NCI-H226 (cell line): ENCODE measurements at places on chromosomes 16 and 17.
A peak's percentile ranks its signal among the peaks of the same experiment; 100 is the strongest.

DNA sequence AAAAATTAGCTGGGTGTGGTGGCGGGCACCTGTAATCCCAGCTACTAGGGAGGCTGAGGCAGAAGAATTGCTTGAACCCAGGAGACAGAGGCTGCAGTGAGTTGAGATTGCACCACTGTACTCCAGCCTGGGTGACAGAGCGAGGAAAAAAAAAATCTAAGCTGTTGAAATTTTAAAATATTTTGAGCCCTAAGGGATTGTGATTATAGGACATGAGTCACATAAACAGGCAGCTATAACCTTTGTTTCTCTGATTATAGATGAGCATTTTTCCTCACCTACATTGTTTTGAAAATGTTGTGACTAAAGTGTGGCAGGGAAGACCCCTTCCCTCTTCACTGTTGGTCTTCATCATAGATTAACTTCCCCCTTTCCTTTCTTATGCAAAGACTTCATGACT lies 135.5 kb downstream of the MGAT5B start:
- no peak for DNase-seq

GRCh38 chr16:63080746-63081145 lies 1044.5 kb upstream of the CDH8 start:
- peak; percentile 72 for DNase-seq

DNA sequence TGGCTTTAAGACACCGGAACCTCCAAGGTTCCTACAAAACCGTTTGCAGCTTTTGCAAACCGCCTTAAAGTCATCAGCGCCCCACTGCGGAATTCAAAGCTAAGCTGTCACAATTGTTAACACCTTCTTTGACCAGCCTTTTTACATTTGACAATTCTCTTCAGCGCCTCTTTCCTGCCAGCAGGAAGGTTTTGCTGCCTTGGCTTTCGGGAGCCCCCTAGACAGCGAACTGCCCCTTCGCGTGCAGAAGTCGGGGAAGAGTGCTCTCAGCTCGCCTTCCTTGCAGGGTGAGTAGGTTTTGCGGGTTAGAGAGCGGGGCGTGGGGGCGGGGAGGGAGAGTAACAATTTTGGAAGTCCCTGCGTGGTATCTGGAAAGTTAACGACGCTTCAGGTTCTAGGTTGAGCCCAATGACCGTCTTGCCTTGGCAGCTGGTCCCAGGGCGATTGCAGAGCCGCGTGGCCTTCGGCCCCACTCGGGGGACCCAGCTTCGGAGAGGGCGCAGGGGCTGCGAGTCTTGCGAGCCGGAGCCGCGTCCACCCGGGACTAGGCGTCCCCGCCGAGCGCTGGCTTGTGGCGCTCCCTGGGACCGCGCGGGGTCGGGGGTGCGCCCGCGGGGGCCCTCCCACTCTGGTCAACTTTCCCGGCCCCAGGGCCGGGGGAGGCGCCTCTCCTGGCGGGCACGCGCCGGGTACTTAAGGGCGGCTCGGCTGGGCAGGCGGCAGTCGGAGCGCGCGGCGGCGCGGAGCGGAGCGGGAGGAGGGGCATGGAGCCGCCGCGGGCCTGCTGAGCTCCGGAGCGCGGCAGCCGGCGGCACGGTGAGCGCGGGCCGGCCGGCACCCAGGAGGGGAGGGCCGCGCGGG lies at the start of gene HAS3:
HAS3 (plus strand) TSS at position 153 of the 861 bp plus-strand sequence. CDS start 3,743 bp downstream, outside the sequence.
- peak; percentile 64 for DNase-seq

GRCh38 chr16:1647856-1648255 lies 30.2 kb upstream of the JPT2 start:
- DNase-seq: no peak

DNA sequence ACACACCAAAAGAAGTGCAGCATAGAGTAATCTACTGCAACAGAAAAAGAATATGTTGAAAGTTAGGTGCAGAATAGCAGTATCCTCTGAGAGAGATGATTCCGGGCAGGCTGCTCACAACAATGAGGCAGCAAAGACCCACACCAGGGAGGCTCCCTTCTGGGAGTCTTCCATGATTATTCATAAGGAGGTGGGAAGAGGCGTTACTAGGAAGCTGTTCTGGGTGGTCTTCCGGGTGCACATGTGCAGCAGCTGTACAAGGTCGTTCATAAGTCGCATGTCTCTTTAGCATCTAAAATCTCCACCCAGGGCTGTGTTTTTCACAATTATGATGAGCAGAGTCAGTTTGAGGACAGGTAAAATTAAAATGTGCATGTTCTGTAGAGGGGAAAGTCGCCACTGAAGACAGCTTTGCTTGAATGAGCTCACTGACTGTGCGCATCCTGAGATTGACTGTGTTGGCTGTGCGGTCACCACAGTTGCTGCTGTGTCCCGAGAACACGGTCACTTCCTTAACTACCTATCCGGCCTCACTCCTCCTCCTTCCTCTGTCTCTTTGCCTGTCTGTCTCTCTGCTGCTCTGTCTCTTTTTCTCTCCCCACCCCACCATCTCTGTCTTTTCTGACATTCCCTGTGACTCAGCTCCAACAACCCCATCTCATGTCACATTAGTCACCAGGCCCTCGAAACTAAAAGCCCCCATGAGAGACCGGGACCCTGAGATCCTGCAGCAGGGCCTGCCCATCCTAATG lies 125.5 kb upstream of the HSBP1 start:
- no peak for DNase-seq

DNA sequence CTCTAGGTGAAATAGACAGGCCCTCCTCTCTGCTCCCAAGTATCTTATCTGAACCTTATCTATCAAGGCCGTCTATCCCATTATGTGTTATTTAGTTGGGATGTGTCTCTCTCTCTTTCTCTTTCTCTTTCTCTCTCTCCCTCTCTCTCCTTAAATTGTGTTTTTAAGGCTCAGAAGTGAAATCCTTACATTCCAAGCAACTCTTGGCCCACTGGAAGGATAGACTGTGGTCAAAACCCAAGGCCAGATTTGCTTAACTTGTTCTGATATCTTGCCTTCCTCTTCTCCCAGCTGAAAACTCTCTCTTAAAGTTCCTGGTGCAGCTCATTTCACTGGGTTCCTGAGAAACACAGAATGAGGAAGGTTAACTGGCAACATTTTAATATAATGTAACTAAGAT lies 14.7 kb downstream of the CDRT4 start:
- no peak for DNase-seq

GRCh38 chr17:74172700-74173099 lies 30.8 kb upstream of the RPL38 start:
- no peak for DNase-seq

DNA sequence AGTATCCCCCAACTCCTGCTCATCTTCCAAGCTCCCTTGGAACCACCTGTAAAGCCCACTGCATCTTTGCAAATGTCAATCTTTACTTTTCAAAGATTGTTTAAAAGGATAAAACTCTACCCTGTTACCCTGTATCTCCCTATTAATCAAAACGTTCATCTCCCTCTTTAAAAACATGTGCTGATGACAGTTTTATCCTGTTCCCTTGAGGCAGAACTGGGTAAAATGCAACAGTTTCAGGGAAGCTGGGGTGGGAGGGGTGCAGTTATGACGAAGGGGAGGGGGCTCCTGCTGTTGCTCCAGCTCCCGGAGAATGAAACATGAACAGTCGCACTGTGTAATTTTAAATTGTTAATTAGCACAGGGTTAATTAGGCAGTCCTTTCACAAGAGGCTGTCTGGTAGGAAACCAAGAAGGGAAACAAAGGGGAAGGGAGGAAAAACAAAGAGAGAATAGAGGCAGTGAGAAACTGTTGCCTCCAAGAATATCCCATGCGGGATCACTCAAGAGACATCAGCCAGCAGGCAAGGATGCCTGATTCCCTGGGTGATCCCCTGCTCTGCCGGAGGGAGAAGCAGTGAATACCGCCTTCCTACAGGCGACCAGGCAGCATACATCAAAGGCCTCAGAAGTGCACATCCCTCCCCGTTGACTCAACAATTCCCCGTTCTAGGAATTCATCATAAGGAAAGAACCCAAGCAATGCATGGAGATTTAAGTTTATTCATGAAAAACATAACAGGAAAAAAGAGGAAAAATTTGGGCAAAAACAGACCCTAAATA lies 84.2 kb downstream of the ZFHX3 start:
- DNase-seq: no peak

- no peak for DNase-seq
Measured at GRCh38 chr16:67449739-67450138, 18.8 kb downstream of the HSD11B2 start.

DNA sequence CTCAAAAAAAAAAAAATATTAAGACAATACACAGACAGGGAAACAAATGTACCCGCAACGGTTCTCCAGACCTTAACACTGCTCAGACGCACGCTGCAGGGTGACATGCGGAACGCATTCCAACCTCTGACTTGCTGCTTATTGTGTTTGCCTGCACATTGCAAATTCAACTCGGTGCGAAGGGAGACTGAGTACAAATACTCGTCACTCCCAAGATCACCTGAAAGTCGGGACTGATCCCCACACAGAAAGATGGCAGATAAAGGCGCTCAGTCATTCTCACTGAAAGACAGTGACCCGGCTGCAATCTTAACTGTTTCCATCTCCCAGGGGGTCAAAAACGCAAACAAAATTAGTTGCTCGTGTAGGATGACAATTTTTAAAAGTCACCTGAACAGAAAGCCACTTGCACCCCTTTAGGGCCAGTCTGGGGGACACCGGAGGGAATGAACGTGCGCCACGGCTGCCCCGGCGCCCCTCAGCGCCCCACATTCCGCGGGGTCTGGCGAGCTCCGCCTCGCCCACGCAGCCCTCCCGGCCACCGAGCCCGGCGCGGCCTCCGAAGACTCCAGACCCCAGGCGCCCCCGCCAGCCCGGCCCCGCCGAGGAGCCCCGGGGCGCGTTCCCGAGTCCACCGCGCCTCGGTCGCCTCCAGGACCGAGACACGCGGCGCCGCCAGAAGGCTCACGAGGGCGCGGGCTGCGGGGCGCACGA lies 589 bp downstream of the CLCN7 start:
- no peak for DNase-seq

GRCh38 chr17:38857271-38857670 lies 3.8 kb upstream of the RPL23 start:
- no peak for DNase-seq

DNA sequence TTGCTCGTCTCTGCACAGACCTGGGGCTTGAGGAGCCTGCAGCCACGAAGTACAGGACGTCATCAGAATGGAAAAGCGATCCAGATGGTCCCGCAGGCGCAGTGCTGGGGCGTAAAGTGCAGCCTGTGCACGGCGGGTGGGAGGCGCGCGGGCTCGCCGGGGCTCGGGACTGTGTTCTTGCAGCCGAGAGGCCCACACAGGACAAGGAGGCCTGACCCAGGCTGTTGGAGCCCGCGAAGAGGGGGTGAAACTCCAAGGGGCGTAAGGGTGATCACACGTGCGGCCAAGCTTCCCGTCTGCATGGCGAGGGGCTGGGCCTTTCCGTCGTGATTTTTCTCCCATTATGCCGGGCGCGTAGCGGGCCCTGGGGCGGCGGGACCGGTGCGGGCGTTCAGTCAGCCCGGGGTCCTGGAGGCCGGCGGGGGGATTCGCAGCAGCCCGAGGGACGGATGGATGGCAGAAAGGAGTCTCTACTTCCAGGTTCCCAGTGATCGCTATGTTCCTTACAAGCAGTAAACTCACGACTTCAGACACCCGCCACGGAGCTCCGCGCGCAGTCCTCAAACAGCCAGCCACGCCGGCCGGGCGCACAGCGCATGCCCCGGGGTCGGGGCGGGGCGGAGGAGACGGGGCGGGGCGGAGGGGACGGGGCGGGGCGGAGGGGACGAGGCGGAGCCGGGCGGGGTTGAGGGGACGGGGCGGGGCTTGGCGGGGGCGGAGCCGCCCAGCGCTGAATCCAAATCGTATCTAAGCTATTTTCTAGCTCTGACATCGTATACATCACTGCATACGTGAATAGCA lies 141.0 kb upstream of the KCNJ18 start:
- DNase-seq: peak; percentile 59

- peak; percentile 66 for DNase-seq
Measured at GRCh38 chr17:62963296-62963695, 2.7 kb upstream of the TANC2 start.

- DNase-seq: no peak
Measured at GRCh38 chr16:52384378-52384777, 162.6 kb downstream of the TOX3 start.

- no peak for DNase-seq
Measured at GRCh38 chr16:66250686-66251431, 115.6 kb upstream of the CDH5 start.

DNA sequence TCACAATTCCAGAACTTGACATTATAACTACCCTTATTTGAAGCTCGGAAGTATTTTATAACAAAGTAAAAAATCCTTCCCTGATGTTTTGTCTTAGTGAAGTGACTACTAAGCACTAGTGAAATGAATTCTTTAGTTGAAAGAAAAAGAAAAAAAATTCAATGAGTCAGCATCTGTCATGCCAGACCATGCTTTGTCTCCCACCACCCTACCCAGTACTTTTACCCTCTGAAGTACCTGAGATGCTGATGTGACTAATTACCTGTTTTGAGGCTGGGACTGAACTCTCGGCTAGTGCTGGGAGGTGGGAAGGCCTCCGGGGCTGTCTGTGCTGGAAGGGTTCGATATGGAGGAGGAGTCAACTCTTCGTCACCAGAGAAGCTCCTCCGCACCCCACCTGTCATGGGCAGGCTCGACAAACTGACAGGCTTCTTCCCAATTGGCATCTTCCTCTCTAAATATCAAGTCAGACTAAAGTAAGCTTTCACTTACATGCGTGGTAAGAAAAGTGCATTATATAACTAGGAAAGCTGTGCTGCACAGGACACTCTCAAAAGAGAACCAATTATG lies 19.6 kb downstream of the NME2 start:
- no peak for DNase-seq

- no peak for DNase-seq
Measured at GRCh38 chr17:32467949-32468348, 18.8 kb upstream of the CDK5R1 start.

- DNase-seq: no peak
Measured at GRCh38 chr16:81167851-81168250, 70.6 kb upstream of the BCO1 start.

GRCh38 chr16:86662195-86662594 lies 83.8 kb downstream of the FOXL1 start:
- no peak for DNase-seq

- no peak for DNase-seq
Measured at GRCh38 chr16:66652661-66653360, 43.7 kb downstream of the CMTM4 start.

DNA sequence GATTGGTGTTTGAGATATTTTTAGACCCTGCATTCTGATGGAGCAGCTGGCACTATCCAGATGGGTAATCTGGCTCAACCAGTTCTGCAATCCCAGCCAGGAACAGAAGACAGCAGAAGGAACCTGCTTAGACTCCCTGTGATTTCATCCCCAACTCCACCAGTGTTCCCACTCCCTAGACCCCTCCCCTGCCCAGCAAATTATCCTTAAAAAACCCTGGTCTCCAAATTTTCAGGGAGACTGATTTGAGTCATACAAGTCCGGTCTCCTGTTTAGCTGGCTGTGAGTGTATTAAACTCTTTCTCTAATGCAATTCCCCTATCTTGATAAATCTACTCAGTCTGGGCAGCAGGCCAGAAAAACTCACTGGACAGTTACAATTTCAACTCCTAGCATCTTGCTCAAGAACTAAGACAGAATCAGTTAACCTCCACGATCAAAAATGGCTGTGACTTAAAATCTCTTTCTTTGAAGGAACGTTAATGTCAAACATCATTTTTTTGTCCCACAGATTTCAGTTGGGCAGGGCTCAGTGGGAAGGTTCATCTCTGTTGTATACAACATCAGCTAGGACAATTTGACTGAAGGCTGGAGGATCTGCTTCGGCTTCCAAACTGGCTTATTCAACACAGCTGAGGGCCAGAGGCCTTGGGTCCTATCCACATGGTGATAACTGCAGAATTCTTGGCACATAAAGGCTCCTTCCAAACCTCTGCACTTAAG lies 4.9 kb upstream of the RBL2 start:
- DNase-seq: peak; percentile 40
